ENCODE measurements at places on chromosomes 2 and 18.

- DNase-seq: no peak
Observed at GRCh38 chr2:161952783-161953191, 121.2 kb downstream of the DPP4 start.

DNA sequence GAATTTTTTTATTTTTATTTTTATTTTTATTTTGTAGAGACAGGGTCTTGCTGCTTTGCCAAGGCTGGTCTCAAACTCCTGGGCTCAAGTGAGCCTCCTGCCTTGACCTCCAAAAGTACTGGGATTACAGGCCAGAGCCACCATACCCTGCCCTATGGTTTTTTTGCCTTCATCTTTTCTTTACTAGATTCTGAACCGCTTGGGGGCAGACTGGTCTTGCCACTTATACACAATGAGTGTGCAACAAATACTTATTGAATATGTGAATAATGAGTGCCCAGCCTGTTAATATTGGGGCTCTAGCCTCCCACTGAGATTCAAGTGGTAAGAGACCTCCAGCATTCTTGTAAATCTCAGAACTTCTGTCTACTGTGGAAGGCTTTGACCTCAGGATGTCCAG lies 3.9 kb downstream of the NCK2 start:
- no peak for DNase-seq

GRCh38 chr2:196989496-196989895 lies 63.0 kb upstream of the PGAP1 start:
- DNase-seq: no peak

DNA sequence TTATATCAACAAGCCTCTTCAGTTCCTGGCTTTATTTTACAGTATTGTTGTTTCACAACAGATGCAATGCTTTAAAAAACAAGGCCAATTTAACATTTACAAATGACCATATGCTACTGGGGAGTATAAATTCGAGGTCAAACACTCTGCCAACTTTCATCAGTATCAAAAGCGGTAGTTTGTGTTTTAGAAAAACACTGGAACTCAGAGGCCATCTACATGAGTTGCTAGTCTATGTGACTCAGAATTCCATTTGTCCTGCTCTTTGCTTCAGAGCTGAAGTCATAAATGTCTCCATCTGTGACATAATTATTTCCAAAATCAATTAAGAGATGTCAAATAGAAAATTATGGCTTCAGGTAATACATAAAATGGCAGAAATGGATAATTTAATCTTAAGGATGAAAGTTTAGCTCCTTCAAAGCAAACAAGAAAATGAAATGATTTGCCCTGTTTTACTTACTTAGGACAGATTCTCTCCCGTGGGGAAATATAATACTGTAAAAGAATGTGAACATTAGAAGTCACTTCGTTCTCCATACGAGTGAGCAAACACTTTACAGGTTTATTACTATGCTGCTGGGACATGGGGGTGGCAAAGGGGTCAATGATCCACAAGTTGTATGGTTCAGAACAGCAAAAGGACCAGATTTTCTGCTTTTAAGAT lies 3.7 kb downstream of the MEX3C start:
- peak; percentile 16 for DNase-seq

- no peak for DNase-seq
Observed at GRCh38 chr2:120969613-120970355, 234.1 kb downstream of the GLI2 start.

DNA sequence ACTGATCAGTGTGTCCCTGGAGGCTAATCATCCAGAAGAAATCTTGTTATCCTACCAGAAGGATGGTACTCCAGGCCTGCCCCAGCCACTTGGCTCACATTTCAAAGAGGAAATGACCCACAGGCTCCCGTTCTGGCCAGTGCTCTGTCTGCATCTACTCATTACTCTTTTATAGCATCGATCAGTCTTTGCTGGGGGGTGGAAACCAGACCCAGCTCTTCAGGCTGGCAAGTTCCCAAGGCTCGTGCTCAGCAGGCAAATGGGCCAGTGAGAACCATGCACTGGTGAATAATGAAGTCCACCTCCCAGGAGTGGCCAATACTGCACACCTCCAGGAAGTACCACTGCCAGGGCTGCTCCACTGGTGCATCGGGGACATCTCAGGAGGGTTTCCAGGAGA lies 38.8 kb downstream of the DNER start:
- DNase-seq: no peak

DNA sequence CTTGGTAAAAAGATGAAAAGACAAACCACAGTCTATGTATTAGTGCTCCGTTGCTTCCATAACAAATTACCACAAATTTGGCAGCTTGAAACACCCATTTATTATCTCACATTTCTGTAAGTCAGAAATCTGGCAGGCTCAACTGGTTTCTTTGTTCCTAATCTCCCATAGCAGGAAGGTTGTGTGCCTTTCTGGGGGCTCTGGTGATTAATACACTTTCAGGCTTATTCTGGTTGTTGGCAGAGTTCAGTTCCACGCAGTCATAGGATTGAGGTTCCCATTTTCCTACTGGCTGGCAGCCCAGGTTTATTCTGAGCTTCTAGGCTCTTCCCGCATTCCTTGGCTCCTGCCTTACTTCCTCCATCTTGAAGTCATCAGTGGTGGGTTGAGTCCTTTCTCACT lies 189.3 kb downstream of the ANAPC1 start:
- DNase-seq: peak; percentile 62

DNA sequence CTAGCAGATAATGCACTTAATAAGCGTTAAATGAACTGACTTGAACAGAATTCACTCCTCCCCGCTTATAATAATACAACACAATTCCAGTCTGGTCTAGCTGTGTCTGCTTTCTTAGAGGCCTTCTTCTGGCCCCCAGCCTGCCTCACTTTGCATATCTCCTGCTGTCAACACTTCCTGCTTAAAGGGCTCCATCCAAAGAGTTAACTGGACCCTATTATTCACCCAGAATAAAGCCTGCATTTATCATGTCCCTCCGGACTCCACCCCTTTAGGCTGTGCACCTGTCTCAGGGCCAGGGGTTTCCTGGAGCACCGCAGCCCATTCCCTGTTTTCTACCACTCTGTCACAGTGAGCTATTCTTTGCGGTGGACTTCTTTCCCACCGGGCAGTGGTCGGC lies 292.8 kb upstream of the FBXO11 start:
- DNase-seq: no peak

DNA sequence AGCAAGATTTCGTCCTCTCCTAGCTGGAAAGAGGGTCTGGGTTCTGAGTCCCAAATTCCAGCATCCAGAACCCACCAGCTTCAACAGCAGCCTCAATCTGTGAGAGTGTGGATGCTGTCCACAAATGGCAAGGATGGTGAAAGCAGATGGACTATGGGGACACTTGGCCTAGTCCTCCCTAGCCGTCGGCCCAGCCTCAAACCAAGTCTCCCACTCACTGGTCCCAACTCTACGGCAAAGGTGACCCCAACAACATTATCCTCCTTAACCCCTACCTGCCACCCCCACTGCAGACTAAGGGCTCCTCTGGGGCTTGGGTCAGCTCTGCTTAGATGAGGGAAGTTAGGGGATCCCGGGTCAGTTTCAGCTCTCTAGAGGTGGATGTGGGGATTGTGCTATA lies 57.3 kb downstream of the TNS1 start:
- DNase-seq: no peak

DNA sequence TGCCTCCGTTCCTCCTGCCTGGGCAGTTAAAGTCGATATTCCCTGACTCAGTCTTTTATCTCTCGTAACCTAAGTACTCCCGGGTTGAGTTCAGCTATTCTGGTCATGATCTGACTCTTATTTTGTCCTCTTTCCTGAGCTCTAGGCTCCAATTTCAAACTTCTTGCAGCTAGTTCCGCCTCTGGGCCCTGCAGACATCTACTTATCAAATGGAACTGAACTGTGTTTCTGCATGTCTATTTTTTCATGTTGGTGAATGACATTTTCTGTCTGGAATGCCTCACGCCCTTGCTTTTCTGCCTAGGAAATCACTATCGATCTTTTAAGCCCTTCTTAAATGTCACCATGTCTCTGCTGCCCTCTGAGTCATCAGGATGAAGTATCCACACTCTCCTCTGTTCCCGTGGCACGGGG lies 101.5 kb downstream of the VAPA start:
- no peak for DNase-seq

DNA sequence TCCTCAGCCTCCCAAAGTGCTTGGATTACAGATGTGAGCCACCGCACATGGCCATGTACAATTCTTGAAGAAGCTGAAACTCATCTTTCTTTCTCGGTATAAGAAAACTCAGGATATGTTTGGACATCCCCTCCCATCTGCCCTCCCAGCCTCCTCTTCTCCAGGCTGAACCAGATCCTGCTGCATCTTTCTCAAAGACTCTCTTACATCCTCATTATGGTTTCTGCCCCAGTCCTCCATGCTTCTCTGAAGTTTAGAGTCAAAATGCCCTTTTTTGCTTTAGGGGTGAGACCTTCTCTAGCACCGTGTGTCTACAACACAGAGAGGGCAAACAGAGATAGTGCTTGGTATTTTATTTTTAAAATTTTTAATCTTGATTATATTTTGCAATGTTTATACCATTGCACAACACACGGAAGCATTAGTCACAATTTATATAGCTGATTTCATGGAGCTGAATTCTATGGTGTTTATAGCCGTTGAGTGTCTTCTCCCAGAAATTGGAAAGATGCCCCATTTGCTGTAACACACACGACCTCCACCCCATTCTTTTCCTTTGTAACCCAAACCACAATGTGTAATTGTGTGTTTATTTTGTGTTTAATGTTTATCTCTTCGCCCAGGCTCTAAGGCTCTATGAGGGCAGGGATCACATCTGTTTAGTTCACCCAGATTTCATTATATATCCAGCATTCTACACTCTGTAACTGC lies 206.0 kb upstream of the TNP1 start:
- peak; percentile 57 for DNase-seq

DNA sequence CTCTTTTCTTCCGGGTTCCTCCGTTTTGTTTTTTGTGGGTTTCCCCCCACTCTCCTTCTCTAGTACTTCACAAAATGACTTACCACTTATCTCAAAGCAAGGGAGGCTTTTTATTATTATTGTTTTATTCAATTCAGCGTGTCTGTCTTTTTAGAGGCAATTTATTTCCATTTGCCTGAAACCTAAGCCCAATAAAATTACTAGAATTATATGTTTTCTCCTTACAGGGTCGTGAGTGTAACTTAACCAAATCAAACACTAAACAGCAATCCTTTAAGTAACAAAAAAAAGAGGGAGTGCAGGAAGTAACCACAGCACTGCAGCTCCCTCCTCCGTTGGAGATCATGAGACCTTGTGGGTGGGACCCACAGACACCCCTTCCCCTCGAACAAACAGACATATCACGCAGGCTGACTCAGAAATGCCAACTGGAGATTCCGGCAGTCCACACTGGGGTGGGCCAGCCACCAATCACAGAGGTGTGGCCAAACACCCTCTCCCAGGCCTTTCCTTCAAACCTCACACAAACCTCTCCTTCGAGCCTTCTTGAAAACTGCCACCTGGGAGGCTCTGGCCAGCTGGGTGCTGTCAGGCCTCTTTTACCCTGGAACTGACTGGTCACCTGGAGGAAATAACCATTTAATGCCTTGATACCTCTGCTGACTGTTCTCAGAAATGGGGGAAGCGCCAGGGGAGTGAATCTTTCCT lies 207.1 kb upstream of the SMAD2 start:
- DNase-seq: peak; percentile 32

- DNase-seq: no peak
Observed at GRCh38 chr2:232842689-232843088, 27.4 kb upstream of the SNORC start.

DNA sequence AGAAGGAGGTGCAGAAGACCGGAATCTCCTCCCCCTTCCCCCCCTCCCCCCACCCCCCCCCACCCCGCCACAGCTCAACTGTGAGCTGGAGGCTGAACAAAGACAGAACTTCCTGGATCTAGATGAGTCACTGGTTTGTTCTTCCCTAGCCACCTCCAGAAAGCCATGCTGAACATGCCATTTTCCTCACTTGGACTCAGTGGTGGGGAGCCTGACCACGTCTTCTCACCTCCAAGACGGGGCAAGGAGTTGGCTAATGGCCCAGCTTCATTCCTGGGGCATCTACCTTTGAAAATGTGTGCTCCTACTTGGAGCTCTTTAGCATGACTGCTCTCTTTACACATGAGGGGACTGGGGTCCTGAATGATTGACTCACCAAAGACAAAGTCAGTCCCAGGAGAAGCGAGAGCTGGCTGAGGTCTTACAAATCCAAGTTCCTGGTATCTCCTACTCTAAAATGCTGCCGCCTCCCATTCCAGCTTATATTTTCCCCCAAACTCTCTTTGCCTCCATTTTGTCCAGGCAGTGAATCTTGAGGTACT lies 22.6 kb upstream of the FZD5 start:
- no peak for DNase-seq

DNA sequence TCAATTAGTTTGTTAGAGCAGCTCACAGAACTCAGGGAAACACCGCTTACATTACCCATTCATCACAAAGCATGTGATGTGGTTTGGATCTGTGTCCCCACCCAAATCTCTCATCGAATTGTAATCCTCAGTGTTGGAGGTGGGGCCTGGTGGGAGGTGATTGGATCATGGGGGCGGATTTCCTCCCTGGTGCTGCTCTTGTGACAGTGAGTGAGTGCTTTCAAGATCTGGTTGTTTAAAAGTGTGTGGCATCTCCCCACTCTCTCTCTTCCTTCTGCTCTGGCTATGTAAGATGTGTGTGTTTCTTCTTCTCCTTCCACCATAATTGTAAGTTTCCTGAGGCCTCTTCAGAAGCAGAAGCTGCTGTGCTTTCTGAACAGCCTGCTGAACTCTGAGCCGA lies 63.5 kb upstream of the AGPS start:
- no peak for DNase-seq

DNA sequence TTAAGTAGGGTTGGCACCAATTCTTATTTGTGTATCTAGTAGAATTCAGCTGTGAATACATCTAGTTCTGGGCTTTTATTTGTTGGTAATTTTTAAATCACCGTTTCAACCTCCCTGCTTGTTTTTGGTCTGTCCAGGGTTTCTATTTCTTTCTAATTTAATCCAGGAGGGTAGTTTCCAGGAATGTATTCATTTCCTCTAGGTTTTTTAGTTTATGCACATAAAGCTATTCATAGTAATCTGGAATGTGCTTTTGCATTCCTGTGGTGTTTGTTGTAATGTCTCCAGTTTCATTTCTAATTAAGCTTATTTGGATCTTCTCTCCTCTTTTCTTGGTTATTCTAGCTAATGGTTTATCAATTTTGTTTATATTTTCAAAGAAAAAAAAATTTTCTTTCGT lies 1361.8 kb upstream of the DDX18 start:
- DNase-seq: no peak

DNA sequence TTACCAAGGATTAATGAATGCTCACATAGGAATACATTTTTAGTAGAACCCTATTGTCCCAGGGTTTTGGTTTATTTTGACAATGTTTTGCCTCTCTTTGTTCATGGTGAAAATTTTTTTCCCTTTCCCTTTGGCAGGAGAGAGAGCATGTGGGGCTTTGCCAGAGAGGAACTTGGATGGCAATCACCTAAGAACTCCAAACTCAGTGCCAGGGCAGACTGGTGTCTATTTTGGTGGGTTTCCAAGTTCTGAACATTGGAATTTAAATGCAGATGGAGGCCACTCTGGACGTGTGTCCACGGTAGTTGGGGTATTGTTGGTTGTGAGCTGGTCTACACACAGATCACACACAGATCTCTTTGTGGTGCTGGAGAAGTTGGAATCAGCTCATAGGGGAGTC lies 2091.1 kb upstream of the PIK3C3 start:
- no peak for DNase-seq
